Lung (tissue), 17 donors: ENCODE measurements at places on chromosomes 3 and 15. TPM values are rescaled to one million over a fixed set of nuclear protein-coding genes. Genes with fewer than 3 reads are reported as not detected.
A peak's percentile ranks its signal among the peaks of the same experiment; 100 is the strongest.

- no peak for DNase-seq
These were observed 235.4 kb downstream of the FOXP1 start for GRCh38 chr3:71348001-71348632.

ZPLD1 gene
- polyA plus RNA-seq: not detected

WNT5A gene
- polyA plus RNA-seq: 5.8 TPM

CLDN11 gene
- polyA plus RNA-seq: 2.1 TPM

EPHB1 gene
- 2.0 TPM for polyA plus RNA-seq

DNA sequence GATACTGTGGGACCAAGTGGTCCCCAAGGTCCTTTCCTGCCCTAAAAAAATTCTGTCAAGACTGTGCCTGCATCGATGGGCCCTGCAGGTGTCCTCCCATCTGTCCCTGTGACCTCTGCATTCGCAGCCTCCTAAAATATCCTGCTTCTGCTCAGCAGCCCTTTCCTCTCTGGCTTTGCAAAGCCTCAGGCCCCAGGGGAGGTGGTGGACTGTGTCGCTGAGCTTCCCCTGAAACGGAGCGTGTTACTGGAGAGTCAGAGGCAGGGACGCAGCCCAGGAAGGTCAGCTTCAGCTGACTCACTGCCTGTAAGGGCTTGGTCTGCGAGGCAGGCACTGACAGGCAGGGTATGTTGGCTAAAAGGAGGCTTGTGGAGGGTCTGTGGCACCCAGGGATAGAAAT is 110.0 kb downstream of the RAB11A start:
- DNase-seq: no peak

DNA sequence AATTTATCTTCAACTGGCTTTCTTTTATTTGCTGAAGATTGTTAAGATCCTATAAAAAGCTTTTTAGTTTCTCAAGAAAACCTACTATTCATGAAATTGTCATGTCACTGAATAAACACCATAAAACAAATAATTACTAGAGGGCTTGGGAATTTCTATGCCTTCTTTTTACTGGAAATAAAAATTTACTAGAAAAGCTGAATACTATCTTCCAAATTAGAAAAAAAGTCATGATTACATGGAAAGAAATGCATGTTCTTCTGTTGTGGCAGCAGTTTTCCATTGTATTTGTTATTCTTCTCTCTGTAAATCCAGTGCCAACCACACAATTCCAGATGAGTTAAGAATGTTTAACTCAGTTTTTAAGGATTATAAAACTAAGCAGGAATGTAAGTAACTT is 153.8 kb downstream of the RAP2B start:
- DNase-seq: no peak

DNA sequence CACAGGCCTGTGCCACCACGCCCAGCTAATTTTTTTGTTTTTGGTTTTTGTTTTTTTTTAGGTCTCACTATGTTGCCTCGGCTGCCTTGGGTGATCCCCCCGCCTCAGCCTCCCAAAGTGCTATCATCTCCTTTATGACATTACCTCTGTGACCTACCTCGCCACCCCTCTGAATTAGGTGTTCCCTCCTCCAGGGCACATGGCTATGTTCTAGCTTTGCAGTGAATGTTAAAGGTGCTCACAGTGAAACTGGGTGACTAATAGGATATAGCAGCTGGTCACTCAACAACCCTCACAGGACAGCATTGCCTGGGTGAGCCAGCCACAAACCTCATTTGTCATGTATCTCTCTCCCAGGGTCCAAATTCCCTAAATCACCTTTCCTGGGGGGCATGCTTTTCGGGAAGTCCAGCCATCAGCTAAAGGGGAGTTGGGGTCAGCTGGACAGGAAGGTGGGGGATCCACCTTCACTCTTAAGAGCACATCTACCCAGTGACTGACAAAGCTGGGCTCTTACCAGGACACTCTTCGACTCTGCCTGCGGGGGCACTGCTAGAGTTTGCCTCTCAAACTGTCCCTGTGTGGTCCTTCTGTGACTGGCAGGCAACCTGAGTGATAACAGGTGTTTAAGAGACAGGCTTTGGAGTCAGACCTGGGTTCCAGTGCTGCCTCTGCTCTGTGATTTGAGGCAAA is 1.6 kb upstream of the TTLL3 start:
- no peak for DNase-seq

- peak; percentile 87 for DNase-seq
These were observed 60.1 kb upstream of the ACTC1 start for GRCh38 chr15:34855413-34855812.

DNA sequence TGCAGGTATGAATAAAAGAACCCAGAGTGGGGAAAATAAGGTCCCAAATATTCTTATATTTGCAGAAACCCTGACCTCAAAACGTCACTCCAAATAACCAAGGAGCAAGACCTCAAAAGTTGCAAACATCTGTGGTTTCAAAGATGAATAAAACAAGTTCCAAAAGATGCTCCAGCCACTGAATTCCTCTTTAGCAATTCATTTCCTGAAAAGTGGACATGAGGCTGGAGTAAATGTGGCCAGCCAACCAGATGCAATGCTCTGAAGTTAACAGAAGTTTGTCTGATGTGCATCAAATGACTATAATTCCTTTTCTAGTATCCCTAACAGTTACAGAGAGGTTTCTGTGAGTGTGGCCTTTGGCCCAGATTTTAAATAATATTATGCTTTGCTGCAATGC is 71.2 kb upstream of the WNT5A start:
- DNase-seq: no peak

DNA sequence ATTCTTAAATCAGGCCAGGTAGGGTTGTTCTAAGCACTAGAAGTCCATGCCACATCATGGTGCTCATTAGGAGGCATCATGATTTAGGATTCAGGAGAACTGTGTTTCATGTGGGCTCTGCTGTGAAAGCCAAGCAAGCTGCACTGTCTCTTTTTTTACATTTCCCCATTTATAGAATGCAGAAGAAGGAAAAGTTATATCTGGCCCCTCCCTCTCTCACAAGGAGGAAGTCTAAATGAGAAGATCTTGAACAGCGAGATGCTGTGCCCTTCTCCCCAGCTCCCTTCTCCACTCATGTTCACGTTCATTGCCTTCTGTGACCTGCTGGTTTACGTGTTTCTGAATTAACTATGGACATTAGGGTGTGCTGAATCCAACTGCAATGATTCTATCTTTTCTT is 178.5 kb upstream of the RASGRP1 start:
- no peak for DNase-seq

- no peak for DNase-seq
These were observed 27.8 kb downstream of the SLC41A3 start for GRCh38 chr3:126056088-126056487.

DNA sequence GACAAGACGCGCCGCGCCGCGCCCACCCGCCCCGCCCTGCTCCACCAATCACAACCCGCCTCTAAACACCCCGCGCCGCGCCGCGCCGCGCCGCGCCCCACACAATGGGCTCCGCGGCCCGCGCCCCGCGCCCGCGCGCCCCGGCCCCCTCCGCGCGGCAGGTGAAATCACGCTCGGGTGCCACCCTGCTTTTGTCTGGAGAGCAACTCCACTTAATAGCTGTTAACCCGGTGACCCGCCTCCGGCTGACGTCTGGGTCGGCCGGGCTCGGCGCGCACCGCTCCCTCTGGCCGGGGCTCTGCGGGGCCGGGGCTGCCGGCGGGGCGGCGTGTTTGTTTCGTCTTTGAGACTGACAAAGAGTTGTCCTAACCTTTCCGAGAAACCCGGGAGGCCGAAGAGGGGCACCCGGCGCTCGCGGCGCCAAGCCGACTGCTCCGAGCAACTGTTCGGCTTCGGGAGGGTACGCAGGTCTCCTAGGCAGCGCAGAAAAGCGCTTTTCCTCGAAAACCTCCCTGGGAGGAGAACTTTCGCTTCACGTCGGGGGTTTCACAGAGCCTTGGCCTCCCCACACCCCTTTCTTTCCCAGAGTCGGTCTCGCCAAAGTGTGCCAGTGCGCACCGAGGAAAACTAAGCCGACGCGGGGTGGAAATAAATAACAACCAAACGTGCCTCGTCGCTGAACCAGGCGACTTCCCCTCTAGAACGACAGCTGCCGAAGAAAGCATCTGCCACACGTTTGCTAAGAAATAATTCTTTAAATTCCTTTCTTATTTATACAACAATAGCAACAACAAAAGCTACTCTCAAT is 518.4 kb downstream of the FOXP1 start:
- DNase-seq: peak; percentile 69

NDUFB5 gene
- polyA plus RNA-seq: 44.8 TPM

CCDC80 gene
- polyA plus RNA-seq: 19.0 TPM

- DNase-seq: no peak
These were observed 7.3 kb upstream of the MINDY4B start for GRCh38 chr3:150912501-150912900.

- DNase-seq: no peak
These were observed 101.0 kb downstream of the CBLB start for GRCh38 chr3:105767776-105768175.

- no peak for DNase-seq
These were observed 4.1 kb downstream of the YEATS2 start for GRCh38 chr3:183701744-183702143.

MYZAP gene
- polyA plus RNA-seq: 14.2 TPM

DNA sequence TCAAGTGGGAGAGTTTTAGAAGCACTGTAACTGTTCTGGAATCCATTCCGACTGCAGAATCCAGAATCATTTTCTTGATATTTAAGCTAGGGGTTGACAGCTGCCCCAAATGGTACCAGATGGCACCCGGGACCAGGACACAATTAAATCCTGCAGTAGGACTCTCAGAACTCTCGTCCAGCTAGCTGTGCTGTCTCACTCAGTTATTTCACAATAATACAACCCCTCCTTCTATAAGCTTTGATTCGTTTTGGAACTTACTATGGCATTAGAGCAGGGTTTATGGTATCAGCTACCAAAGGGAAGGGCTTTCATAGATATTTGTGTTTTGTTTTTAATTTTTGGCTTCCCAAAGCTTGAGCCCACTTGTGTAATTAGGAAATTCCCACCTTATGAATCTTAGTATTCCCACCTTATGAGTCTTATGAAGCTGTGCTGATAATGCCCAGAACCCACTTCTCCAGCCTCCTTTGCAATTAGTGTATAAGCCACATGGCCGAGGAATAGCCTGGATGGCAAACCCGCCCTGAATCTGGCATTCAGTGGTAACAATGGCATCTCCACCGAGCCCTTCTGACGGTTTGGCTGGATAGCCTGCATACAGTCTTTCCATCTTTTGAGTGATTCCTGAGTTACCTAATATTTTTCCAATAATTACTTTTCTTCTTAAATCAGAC is 120.1 kb downstream of the UACA start:
- DNase-seq: no peak

- peak; percentile 91 for DNase-seq
These were observed 107.5 kb upstream of the THBS1 start for GRCh38 chr15:39473298-39473947.

DNA sequence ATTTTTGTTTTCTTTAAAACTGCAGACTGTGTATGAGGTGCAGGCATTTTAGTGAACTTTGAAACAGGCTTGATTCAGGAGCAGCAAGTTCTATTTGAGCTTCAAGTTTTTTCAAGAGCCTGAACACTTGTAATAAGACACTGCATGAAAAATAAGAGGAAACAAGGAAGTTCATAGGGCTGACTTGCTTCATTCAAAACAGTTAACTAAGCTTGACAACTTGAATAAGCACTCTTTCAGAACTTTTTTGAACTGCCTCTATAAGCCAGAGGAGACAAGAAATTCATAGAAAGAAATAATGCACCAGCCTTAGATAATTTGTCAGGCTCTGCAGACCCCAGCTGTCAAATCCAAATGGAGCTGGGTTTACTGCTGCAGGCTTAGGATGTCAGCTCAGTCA is 130.2 kb downstream of the SSR3 start:
- DNase-seq: no peak

GRCh38 chr3:129070086-129070885 is 9.7 kb downstream of the GP9 start:
- DNase-seq: no peak

DNA sequence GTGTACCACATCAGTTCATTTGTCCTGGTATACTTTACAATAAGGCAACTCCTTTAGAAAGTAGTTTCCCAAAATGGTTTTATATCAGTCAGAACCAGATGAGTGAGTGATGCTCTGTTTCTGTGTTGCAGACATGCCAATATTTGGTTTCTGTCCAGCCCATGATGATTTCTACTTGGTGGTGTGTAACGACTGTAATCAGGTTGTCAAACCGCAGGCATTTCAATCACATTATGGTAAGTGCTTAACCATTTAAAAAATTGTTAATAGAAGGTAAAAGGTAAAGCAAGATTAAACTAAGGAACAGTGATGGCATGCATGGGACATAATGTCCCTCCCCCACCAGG is 40.0 kb upstream of the SCAANT1 start:
- DNase-seq: no peak

- DNase-seq: no peak
These were observed 23.5 kb upstream of the TRPM1 start for GRCh38 chr15:31125061-31125460.

GRCh38 chr15:98943051-98943508 is 64.5 kb downstream of the PGPEP1L start:
- DNase-seq: no peak

GOLGA8J gene
- not detected for polyA plus RNA-seq

DNA sequence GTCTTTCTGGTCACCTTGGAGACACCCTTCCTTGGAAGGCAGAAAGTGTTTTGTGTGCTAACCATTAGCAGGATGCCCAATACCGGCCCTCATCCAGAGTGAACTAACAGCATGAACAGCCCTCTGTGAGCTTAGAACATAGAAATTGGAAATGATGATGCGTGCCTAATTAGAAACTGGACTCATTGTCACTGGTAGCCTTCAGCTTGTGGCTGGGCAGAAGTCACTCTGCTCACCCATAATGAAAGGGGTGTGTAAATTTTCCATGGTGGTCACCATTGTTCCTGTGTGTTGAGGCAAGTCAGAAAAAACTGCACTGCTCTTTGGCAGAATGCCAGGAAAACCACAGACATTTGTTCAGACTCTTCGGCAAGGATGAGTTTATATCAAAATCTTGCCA is 74.7 kb upstream of the CNTN4 start:
- DNase-seq: no peak

- DNase-seq: peak; percentile 62
These were observed 46.8 kb downstream of the CYP11A1 start for GRCh38 chr15:74320352-74321247.

- no peak for DNase-seq
These were observed 11.8 kb upstream of the SLC6A11 start for GRCh38 chr3:10804183-10804648.

DNA sequence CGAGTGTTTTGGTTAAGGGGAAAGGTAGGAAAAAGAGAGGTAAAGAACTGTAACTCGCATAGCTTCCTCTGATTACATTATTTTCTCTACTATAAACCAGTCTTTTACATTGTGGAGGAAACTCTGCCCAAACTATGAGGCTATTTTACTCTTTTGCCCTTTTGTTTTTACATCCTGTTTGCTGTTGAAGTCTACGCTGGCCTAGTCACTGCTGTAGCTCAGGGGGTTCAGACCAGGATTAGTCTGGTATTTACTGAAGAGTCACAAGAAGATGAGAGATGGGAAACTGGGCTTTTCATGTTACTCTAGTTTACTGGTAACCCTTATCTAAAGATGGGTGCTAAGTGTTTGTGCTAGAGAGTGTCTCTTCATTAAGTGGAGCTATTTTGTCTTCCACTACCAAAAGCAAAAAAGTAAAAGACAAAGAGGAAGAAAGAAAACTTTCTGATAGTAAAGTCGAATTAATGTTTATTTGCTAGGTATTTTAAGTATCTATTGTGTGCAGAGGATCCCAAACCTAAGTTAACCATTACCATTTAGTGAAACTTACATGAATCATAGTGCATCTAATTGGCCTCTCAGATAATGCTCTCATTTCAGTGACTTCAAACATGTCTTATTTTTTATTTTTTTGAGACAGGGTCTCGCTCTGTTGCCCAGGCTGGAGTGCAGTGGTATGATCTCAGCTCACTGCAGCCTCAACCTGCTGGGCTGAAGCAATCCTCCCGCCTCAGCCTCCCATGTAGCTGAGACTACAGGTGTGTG is 10.9 kb downstream of the RARB start:
- no peak for DNase-seq
